Heart left ventricle (tissue), 16 donors: ENCODE measurements at places on chromosomes 2 and 18. TPM values are rescaled to one million over a fixed set of nuclear protein-coding genes. Genes with fewer than 3 reads are reported as not detected.

NR4A2 gene
- 0.82 TPM for total RNA-seq

NT5DC4 gene
- total RNA-seq = not detected

DHRS9 gene
- total RNA-seq = 1.9 TPM

TUBB8B gene
- total RNA-seq = not detected

GRCh38 chr2:101625387-101625786, 72.1 kb upstream of the MAP4K4 start:
- no peak for DNase-seq

DNA sequence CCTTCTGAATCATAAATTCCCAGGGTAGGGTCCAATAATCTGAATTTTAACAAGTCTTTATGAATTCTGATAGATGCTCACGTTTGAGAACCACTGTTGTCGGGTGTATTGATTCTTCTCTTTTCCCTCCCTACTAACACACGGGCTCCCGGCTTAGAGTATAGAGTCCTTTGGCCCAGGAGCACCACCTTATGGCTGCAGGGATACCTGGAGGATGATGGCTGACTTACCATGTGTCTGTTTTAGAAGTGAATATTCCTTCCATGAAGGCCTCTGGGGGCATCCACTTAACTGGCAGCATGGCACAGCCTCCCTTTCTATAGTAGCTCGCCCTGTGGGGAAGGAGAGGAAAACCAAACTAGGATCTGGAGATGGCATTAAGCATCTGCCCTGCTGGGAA, 91.7 kb downstream of the CLIP4 start:
- no peak for DNase-seq

DNA sequence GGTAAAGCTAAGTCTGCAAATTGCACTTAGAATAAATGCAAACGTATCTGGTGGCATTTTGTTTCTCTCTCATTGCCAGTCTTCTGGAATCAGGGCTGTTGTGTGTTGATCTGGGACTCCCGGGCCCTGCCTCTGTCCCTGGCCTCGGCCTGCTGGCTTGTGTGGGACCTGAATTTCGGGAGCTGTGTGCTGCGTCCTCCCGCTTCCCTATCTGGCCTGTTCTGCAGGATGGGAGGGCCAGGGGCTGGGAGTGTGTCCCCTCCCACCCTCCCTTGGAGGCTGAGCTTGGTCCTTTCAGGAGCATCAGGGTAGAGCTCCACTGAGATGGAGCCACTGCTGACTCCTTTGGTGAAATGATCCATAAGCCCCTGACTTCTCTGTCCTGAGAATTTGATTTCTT, 118.5 kb downstream of the ACKR3 start:
- no peak for DNase-seq

DNA sequence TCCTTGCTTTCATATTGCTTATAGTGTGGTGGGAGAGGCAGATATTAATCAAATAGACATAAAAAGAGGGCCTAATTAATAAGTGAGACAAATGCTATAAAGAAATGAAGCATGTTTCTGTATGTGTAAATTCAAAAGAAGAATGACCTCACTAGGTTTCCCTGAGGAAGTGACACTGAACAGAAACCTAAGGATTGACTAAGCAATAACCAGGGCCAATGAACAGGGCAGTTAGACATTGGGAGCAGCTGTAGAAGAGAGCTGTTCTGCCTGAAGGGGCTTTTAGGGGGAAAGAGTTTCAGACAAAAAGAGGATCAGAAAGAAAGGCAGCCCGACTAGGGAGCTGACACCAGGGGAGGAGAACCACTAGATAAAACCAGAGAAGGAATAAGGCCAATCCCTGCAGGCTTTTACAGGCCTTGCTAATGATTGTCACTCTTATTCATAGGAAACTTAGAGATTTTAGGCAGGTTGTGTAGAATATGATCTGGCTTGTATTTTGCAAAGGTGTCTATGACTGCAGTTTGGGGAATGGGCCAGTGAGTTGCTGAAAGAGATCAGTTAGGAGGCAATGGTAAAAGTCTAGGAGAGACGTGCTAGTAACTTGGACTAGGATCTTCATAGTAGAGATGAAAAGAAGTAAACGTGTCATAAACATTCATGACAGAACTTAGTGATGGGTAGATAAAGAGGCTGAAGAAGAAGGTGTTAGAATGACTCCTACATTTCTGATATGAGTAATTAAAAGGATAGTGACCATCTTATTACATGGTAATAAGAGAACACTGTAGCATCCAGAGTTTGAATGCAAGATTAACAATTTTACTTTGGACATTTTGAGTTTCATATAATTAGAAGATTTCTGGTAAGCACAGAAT, 26.8 kb upstream of the NABP1 start:
- DNase-seq = no peak

- no peak for DNase-seq
Measured at GRCh38 chr2:55357927-55358326, 61.7 kb downstream of the CCDC88A start.

DNA sequence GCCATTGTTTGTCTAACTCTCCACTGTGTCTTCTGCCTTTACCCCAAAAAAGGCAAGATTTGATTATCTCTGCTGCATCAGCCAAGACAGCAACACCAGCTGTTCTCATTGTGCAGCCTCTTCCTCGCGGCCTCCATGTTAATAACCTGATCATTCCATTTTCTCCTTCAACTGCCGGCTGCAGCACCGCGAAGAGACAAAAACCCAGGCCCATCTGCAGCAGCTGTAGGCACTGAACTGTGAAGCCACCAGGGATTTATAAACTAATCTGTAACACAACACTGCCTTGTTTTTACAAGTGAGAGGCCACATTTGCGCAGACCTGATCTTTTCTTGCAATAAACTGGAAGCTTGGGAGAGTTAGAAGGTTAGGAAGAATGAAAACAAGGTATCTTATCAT, 147.8 kb downstream of the SATB2 start:
- DNase-seq = no peak
